Posterior vena cava (tissue), 2 donors: ENCODE measurements at places on chromosomes 3 and 15.
A peak's percentile ranks its signal among the peaks of the same experiment; 100 is the strongest.

GRCh38 chr3:151101270-151101969 lies 16.0 kb downstream of the MED12L start:
- no peak for DNase-seq

GRCh38 chr3:87247430-87247773 lies 20.3 kb downstream of the CHMP2B start:
- DNase-seq: no peak

- DNase-seq: no peak
Observed at GRCh38 chr3:175869404-175869803, 1010.3 kb downstream of the NAALADL2 start.

DNA sequence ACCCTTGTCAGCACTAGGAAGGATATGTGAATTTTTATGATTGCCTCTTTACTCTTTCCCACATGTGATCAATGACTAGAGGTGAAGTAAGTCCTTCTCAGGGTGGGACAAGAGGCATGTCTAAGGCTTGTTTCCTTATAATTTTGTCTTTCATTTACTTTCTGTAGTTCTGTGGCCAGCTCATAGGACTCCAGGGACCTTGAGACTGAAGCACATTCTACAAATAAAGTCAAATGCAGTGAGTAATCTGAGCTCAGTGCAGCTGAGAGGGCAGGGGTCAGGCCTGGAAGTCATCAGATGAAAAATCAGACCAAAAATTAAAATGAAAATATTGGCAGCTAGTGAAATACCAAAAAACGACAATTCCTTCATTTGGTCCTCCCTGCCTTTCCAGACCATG lies 424.7 kb upstream of the THBS1 start:
- no peak for DNase-seq

DNA sequence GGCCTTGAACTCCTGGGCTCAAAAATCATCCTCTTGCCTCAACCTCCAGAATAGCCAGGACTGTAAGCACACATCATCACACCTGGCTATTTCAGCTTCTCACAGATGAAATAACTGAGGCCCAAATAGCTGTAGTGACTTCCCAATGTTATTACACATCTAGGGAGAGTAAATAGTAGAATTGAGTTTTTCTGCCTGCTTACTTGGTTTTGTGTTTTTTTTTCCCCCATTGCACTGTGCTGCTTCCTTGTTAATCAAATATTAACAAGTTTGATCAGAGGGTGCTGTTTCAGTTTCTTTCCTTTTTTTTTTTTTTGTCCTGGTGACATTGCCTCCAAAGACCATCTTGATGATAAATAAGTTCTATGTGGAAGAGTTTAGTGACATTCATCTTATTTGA lies 23.4 kb downstream of the ZNF609 start:
- DNase-seq: no peak

DNA sequence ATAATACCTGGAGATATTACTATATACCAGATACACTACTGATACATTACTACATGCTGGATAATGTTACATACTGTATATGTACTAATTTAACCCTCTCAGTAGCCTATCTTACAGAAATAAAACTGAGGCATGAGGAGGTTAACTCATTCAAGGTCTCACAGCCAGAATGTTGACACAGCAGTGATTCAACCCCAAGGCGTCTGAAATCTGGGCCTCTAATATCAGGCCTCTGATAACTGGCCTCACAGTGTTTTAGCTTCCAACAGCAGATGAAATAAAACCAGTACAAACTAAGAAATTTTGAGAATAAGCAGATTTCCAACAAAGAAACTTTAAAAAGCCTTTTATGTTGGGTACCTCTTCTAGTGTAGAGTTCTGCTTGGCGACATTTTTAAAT lies 23.4 kb downstream of the DZIP1L start:
- no peak for DNase-seq

- no peak for DNase-seq
Observed at GRCh38 chr15:57881361-57881760, 174.8 kb downstream of the POLR2M start.

- DNase-seq: peak; percentile 86
Observed at GRCh38 chr15:65916664-65917406, 47.5 kb downstream of the RAB11A start.

GRCh38 chr3:128459461-128459820 lies 7.2 kb downstream of the DNAJB8 start:
- DNase-seq: no peak

GRCh38 chr15:101115786-101116680 lies 135.8 kb downstream of the CHSY1 start:
- DNase-seq: peak; percentile 91

DNA sequence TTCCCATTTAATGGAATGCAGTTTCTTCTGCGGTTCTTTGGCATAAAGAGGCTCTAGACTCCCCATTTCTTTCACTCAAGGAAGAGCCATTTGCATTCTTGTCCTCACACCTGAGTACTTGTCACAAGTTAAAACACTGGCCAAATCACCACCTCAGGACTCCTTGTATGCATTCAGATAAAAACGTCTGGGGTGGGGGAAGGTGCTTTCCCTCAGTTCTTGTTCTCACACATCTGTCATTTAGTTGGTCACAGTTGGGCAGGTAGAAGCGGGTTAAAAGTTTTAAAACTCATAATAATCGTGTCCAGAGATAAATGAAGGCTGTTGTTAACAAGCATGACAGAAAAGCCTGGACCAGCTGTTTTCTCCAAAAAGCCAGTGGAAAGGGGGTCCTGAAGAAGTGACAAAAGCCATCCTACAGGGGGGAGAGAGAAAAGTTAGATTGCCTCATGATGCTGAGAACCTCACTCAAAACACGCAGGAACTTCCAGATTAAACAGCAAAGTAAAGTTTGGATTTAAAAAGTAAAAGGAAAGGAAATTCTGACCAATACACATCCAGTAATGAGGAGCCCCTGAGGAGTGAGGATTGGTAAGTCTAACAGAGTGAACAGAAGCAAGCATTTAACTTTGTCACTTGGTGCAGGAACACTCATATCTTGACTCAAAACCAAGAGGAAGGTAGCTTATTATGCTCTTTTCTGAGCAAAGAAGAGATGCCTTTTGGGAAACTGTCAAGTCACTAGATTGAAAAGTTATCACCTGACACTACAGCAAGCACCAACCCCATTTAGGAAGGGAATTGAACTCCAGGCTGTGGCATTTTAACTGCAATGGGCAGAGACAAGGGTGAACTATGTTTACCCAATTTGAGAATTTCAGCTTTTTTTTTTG lies 2.8 kb downstream of the BCL2L10 start:
- DNase-seq: no peak

GRCh38 chr15:24772266-24772665 lies 96.7 kb downstream of the NPAP1 start:
- no peak for DNase-seq

DNA sequence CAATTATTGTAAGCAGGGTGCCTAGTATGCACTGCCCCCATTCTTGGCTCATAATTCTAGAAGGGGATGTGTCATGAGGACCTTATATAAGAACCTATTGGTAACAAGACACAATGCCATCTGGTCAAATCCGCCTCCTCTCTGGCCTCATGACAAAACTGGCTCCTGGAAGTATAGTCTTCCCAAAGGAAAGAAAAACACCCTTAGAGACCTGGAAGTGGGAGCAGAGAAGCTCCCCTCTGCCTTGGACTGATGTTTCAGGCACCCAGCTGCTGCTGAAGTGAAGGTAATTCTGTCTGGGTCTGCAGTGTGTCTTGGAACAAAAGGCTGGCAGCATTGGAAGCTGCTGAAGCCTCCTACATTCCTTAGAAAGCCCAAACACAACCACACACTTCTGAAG lies 107.2 kb upstream of the CLSTN2 start:
- no peak for DNase-seq

GRCh38 chr3:112973325-112974177 lies 1.4 kb downstream of the CD200R1 start:
- no peak for DNase-seq

- no peak for DNase-seq
Observed at GRCh38 chr15:57018151-57018550, 99.7 kb downstream of the TCF12 start.

- no peak for DNase-seq
Observed at GRCh38 chr15:56821721-56822425, 88.6 kb upstream of the ZNF280D start.

DNA sequence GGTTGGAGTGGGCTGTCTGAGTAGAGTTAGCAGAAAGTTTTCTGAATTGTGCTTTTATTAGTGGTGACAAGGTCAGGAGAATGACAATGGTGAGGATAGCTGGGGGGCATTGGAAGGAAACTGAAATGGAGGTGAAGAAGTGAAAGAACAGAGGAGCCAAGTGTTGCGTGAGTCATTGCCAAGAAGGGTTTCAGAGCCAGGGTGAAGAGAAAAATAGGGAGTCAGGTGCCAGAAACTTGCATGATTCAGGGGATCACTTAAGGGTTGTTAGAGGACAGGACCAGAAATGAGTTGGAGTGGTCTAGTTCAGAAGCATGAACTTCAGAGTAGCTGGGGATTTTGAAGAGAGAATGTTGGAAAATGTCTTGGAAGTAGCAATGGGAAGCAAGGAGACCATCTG lies 86.0 kb upstream of the GALNT15 start:
- no peak for DNase-seq

DNA sequence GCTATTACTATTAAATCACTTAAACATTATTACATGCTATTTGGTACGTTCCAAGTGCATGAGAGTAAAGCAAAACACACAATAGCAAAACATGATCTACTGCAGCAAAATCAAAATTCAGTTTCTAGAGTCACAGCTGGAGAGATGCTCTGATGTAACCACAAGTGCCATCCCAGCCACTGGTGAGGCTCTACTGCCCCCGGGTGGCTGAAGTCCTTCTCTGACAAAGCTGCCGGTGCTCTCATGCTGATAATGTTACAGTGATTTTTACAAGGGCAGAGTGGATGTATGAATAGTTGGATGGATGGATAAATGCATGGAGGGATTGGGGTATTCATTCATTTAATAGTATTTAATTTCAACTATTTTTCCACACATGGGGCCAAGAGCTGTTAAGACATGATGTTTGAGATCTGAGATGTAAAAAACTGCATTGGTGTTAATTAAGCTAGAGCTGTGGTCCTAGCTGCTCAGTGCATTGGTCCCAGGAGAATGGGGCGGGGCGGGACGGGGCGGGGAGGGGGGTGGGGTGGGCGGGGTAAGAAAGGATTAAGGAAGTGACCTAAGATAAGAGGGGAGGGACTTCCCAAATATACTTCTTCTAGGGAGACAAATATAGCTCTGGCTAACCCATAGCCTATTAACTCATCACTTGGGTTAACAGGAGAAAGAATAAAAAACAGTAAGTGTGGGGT lies 5.3 kb upstream of the SPESP1 start:
- peak; percentile 91 for DNase-seq

DNA sequence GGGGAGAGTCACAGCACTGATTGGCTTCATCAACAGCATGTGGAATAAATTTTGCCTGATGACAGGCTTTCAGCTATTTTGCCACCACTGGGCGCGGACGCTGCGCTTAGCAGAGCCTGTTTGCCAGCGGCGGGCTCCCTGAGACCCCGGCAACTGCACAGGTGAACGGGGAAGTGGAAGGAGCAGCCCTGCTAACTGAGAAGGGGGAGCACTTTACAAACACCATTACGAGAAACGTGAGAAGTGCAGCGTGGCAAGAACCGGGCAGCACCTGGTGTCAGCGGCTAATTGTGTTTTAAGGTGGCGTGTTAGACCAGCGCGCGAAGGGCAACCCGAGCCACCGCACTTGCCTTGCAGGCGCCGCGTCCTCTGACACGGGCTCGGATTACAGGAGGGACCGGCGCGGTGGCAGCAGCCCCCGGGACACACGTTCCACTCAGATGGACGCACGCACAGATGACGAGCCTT lies 307.8 kb upstream of the ARRDC4 start:
- DNase-seq: no peak

DNA sequence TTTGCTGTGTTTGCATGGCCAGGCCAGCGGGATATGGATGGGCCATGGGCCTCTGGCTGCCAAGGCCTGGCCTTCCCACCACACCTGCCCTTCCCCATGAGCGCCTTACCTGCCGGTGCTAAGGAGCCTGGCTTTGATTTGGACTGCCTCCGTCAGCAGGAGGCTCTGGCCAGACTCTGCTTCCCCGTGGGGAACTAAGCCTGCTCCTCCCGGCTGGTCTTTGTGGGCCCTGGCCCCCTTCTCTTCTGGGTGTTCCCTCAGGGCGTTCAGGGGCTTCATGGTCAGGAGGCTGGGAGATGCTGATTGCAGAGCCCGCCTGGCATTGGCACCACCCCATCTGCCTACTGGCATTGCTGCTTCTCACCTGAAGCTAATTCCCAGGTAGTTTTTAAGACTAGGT lies 45.2 kb downstream of the SMAD6 start:
- DNase-seq: no peak

DNA sequence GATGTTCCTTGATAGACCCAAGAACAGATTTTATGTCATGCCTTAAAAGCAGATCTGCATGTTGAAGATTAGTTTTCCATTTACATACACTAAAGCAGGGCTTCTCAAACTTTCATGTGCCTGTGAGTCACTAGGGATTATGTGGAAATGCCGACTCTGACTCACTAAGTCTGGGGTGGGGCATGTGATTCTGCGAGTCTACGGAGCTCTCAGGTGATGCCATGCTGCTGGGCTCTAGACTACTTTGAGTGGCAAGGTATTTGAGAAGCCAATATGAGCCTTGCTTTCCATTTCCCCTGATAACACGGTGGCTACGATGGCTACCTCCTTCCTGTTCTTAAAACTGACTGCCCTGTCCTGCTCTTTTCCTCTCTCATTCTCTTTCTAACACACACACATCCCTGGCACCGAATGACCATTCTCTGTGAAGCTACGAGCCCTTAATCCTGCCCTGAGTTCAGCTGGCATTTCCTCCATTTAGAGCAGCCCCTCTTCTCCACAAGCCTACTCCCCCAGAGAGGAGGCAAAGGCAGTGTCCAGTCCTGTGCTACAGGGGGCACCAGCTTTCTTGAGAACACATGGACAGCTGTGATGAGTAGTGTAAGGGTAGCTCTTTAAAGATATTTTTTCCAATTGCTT lies 39.7 kb upstream of the PYGO1 start:
- DNase-seq: no peak

DNA sequence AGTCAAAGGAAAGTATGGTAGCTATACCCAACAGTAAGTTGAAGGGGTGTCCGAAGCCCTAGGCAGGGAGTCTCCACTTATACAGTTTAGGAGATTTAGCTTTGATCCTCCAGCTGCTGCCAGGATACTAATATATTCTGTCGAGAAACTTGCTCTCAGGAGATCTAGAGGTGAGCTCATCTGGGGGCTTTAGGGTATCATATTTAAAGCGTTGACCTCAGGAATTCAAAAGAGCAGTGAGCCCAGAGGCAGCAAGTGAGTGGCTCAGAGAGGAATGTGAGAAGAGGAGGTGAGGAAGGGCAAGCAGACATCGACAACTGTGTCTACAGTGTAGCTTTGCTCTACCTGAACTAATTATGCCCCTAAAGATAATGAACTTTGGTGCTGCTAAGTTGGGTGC lies 245.1 kb upstream of the LRTM1 start:
- no peak for DNase-seq

- DNase-seq: no peak
Observed at GRCh38 chr3:11275926-11276325, 3.7 kb downstream of the ATG7 start.

GRCh38 chr3:122255757-122256439 lies 69.2 kb upstream of the CSTA start:
- no peak for DNase-seq

DNA sequence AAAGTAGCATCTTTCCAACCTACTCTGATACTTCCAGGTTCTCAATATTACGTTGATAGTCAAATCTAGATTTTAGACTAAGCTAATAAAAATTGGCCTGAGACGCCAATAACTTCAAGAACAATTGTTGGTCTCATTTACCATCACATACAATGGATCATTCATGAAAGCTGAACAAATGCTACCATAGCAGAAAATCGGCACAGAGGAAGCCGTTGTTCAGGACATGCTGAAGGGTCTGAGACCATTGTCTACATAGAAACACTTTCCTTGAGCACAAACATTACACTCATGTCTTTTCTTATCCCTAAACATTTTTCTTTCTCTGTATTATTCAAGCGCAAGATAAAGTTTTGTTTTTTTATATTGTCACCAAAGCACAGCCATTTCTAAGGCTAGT lies 37.2 kb upstream of the FHIT start:
- DNase-seq: no peak
